Activated T-helper 1 cell treated with anti-CD3 and anti-CD28 coated beads, Interleukin-2, amount 50 U/mL, for 16 hours (primary cell): ENCODE measurements at places on chromosomes 1 and 21.

DNA sequence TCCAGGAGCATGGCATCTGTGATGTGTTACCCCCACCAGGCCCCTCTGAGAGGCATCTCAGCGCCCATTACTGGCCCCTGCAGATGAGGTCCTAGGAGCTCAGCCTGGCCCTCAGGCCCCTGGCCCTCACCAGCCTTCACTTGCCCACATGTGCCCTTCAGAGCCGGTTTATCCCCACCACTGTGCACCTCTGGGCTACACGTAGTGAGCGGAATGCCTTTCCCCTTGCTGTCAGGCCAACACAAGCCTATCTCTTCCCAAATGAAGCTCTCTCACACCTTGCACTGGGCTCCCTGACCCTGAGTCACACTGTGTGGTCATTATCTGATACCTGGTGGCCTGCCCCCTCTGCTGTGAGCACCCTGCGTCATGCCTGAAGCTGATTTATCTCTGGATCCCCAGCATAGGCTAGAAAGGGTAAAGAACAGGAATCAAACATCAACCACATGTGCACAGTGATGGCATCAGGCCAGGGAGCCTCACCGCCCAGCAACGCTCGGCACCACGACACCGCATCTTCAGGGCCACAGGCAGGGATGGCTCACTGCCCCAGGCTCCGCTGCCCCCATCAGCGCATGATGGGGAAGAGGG lies 49.1 kb downstream of the GLIS1 start:
- no peak for DNase-seq

DNA sequence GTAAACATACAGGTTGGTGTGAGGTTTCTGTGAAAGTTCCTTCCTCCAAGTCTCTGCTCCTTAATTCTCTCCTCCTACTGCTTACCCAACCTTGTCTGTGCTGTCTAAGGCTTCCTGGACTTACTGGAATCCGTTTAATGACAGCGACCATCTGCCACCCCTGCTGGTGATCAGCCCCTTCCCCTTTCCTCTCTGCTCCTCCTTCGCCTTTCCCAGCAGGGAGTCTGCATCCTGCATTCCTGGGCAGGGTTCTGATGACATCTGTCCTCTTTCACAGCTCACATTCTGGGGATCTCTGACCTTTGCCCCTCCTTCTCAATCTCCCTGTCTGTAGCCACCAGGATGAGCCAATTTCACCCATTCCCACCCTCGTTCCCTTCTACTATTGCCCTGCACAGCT lies 66.5 kb downstream of the KIRREL1 start:
- no peak for DNase-seq

- no peak for DNase-seq
Measured at GRCh38 chr1:156754219-156754618, 2.7 kb upstream of the HDGF start.

GRCh38 chr1:112244131-112244530 lies 151.9 kb upstream of the CTTNBP2NL start:
- DNase-seq, result no peak

- DNase-seq, result no peak
Measured at GRCh38 chr1:21570528-21570875, 61.3 kb downstream of the ALPL start.

DNA sequence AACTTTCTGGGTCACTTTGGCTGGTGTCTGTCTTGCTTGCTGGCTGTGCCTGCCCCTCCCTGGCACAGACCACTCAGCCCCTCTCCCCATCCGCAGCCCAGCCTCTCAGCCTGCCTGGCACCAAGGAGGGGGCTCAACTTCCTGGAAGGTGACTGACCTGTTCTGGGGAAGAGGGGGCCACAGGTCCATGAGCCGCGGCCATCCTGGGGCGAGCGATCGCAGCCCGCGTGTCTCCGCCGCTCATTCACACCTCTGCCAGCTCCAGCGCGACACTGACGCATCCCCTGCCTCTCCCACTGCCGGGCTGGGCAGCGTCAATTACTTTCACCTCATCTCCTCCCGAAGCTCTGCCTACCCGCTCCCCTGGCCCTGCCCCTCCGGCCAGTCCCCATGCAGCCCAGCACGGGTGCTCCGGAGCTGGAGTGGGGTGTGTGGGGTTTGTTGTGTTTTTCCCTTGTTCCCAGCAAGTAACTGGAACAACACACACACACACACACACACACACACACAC lies 14.3 kb downstream of the SLC6A9 start:
- DNase-seq, result no peak

- no peak for DNase-seq
Measured at GRCh38 chr1:164967300-164967699, 389.2 kb downstream of the LMX1A start.

GRCh38 chr21:24832961-24833360 lies 774.3 kb downstream of the MRPL39 start:
- DNase-seq, result no peak

- DNase-seq, result no peak
Measured at GRCh38 chr1:226438007-226438406, 30.1 kb upstream of the PARP1 start.

DNA sequence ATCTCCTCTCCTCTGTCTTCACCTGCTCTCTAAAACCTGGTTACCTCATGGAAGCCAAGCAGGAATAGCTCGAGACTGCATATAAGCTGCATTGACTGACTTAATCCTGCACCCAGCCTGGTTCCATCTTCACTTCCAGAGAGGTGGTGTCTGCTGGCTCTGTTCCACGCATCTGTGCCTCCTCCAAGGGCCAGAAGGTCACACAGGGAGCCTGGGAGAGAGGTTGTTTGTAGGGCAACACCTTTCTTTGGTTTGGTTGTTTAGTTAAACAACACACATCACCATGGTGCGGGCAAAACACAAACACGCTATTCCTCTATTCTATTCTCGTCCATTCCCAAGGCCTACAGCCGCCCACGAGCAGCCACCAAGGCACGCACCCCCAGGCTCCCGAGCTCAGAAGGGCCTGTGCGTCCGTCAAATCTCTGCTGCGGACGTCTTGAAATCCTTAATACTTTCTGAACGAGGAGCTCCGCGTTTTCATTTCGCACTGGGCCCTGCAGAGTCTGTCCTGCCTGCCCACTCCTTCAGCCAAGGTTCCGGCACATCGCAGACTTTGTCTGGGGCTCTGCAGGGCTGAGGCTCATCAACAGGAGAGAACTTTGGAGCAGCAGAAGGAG lies 116.2 kb downstream of the RIPK4 start:
- DNase-seq, result no peak

GRCh38 chr1:168136709-168137514 lies at the start of gene GPR161:
TSS of gene GPR161 (minus strand) at chr1:168136930. CDS start at chr1:168104850, 32,080 bp downstream.
- no peak for DNase-seq

DNA sequence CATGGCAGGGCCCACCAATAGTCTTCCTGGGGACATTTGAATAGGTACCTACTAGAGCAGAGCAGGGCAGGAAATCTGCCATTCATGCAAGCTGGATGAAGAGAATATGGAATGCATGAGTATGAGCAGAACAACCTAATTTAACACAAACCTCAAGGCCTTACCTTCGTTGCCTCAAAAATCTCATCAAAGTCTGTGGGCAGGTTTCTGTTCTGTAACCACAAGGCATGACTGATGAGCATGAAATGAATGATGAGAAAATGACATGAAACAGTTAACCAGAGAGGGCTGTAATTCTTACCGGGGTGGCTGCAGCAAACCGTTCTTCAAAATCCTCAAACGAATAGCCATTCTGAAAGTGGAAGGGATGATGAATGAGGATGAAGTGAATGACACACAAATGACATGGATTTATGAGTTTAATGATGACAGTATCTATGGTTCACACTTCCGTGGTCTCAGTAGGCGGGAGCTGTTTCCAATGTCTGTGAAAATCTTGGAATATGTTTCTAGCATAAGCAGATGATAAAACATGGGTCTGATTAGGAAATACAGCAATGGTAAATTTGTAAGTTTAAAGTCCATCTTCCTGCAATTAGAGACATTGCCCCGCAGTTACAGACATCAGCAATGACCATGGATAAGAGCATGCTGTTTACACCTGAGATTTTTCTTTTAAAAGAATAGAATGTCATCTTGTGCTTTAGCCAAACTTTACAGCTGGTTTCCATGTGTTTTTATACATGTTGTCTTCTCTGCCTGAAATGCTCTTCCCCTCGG lies 67.6 kb upstream of the C8B start:
- DNase-seq, result no peak

DNA sequence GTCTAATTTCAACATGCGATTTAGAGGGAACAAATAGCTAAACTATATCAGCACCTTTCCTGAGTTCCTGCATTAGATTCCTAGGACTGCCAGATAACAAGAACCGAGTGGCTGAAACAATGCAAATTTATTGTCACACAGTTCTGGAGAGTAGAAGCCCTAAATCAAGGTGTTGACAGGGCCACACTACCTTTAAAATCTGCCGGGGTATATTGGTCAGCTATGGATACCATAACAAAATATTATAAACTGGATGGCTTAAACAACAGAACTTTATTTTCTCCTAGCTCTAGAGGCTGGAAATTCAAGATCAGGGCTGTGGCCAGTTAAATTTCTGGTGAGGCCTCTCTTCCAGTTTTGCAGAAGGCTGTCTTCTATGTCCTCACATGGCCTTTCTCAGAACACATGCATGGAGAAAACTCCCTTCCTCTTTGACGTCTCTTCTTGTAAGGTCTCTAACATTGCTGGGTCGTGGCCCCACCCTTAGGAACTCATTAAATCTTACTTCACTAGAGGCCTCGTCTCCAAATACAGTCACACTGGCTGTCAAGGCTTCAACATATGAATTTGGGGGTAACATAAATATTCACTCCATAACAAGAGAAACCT lies 144.3 kb downstream of the FCRL5 start:
- DNase-seq, result no peak

DNA sequence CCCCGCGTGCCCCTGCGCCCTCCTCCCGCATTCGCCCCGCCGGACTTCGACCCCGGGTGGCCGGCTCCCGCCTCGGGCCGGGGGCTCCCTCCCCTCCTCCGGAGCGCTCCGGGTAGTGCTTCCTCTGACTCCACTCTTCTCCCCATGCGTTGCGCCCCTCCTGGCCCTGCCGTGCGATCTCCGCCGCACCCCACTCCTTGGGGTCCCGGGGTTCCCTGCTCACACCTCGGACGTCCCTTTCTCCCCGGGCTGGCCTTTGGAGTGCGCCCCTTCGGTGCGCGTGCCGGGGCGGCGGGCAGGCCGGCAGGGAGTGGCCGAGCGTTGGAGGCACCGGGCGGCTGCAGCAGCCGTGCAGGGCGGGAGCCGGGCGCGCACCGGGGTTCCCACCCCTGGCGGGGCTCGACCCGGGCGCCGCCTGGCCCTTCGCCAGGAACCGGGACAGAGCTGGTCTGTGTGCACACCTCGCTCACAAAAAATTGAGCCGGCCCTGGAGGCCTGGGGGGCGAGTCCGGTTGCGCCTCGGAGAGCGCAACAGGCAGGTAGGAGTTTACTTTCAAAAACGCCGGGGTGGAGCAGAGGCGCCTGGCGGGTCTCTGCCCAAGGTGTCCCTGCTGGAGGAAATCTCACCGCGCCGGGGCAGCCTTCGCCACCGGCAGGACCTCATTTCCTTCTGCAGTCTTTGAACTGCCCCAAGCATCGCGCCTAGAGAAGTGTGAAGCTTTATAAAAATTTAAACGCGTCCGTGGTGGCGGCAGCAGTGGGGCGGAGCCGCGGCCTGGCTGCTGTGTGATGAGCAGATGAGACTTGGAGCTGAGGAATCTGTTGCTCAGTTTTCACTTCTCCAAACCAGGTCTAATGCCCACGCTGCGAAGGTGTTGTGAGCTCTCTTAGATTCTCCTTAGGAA lies 650 bp downstream of the VANGL1 start:
- no peak for DNase-seq

DNA sequence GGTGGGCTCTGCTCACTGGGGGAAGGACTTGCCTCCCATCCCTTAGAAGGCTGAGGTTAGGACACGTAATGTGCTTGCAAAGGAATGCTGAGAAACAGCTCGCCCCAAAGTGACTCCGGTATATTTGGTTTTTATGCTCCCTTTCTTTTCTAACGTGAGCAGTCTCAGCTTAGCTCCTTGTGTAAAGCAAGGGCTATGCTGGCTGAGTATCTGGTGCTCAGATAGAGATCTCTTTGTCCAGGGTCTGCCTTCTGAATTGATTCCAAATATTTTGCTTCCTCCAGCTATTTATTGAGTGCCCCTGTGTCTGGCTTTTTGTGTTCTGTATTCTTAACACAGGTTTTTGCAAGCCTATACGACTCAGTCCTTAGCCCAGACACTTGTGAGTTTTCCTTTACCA lies 94.5 kb upstream of the ARTN start:
- no peak for DNase-seq

DNA sequence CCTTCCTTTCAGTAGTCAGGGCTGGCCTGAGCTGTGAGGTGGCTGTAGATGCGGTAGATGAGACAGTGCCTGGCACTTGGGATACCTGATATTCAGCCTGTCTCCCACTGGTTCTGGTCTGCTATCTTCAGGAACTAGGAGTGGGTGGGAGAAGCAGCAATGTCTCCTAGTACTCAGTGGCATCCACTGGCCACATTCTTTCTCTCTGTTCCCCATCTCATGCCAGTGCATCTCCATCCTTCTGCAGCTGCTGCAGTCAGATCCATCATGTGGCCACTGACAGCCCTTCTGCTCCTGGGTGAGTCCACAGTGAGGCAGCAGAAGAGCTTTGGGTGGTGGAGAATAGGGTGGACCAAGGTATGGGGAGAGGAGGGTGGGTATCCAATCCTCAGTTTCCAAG lies 1.1 kb downstream of the FCRLB start:
- DNase-seq, result no peak

DNA sequence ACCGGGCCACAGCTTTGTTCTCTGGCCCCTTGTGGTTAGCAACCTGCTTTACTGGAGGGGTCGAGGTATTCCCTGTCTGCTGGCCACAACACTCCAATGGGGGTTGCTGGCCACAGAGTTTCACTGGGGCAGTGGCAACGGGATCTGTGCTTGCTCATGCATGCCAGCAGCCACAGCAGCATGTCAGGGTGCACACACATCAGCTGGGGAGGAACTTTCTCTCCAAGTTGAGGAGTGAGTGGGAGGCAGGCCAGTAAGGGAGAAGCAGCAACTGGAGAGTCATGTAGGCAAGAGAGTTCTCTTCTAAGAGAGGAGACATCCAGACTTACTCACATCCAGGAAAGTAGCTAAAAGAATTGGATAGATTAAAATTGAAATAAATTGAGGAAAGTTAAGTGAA lies 38.0 kb downstream of the SAMD13 start:
- no peak for DNase-seq

DNA sequence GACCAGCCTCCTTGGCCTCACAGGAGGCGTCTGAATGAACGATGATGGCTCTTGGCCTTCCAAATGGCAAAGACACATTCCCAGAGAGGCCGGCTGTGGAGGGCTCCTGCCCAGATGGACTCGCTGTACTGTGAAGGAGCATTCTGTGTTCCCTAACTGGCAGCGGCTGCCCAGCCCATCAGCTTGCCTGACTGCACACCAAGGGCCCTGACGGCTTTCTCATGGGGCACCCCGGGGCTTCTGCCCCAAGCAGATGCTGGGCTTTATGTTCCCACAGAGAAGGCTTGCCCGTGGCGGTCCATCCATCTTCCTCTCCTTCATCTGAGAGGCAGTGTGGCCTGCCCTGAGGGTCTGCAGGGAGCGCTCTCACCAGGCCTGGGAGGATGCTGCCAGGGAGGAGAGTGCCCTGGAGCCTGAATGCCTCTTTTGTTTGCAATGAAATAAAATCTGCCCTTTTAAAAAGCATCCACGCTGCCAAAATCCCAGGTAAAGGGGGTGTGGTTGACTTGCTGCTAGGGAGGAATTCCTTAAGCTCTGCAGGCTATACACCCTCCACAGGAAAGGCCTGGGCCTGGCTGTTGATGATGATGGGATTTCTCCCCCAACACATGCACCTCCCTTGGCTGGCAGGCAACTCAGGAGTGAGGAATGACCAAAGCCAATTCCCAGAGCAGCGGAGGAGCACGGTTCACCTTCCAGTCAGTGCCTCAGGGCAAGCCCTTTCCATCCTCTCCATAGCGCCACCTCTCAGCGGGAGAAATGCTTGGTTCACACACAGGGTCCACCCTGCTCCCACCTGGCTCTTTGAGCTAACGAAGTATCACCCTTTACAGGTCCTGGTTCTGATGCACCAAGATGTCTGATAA lies 84.6 kb upstream of the SSX2IP start:
- DNase-seq, result no peak
